ENCODE measurements at places on chromosomes 12 and 14. TPM values are rescaled to one million over a fixed set of nuclear protein-coding genes. Genes with fewer than 3 reads are reported as not detected.

- DNase-seq: no peak
- no peaks in the 10 kb centered on the region for H3K36me3 ChIP-seq
- H3K27ac ChIP-seq: no peak overlapping the region
- H3K4me3 ChIP-seq: no peak overlapping the region
Measured at GRCh38 chr12:58310809-58311622, 369.6 kb downstream of the ATP23 start.

DNA sequence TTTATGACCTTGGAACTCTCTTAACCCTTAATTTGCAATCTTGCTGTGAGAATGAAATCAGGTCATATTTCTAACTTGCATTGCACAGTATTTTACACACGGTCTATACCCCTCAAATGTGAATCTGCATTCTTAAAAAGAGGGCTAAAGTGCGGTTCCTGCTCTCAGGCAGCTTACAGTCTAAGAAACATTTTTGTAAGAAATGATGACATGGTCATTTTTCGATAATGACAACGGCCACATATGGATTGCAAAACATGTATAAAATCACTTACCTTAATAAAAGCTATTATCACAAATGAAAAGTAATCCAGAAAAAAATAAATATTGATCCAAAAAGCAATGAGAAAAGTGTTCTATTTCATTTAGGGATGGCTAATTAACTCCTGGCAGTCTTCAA, 24.8 kb upstream of the TMEM132D start:
- no peak overlapping the region for H3K4me3 ChIP-seq
- H3K4me1 ChIP-seq: no peaks in the 10 kb centered on the region
- DNase-seq: no peak
- no peaks in the 10 kb centered on the region for H3K27me3 ChIP-seq
- no peak overlapping the region for H3K27ac ChIP-seq
- H3K36me3 ChIP-seq: no peaks in the 10 kb centered on the region

DNA sequence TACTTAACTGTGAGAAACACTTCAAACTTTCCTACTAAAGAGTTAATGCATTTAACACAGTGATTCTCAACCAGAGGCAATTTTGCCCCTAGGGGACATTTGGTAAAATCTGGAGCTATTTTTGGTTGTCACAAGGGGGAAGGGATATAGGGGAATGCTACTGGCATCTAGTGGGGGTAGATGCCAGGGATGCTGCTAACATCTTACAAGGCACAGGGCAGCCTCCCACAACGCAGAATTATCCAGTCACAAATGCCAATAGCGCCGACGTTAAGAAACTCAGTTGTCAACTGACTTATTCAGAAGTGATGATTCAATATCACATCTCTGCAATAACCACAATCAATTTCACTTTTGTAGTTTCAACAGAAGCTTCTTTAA, 2.0 kb downstream of the EEA1 start:
- H3K4me1 ChIP-seq: peaks cover 35% of the 10 kb centered on the region
- no peaks in the 10 kb centered on the region for H3K36me3 ChIP-seq
- no peak for DNase-seq
- no peaks in the 10 kb centered on the region for H3K27me3 ChIP-seq
- no peak overlapping the region for H3K4me3 ChIP-seq

DNA sequence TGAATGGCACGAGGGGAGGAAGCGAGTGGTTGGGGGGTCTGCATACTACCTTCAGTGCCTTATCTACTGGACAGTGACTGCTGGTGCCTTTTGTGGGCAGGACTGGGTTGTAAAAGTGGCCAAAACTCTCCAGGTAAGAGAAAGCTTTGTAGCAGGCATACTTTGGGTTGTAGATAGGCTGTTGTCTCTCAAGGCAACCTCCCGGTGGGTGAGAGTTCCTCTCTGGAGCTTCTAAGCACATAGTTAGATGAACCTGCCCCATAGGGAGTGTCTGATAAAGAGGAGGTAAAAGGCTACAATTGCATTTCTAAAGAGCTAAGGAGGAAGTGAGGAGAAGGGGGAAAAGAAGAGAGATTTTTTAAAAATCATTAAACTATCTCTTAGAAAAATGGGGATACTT, 4.2 kb upstream of the DAD1 start:
- no peaks in the 10 kb centered on the region for H3K36me3 ChIP-seq
- H3K27me3 ChIP-seq: no peaks in the 10 kb centered on the region
- no peak overlapping the region for H3K27ac ChIP-seq

DNA sequence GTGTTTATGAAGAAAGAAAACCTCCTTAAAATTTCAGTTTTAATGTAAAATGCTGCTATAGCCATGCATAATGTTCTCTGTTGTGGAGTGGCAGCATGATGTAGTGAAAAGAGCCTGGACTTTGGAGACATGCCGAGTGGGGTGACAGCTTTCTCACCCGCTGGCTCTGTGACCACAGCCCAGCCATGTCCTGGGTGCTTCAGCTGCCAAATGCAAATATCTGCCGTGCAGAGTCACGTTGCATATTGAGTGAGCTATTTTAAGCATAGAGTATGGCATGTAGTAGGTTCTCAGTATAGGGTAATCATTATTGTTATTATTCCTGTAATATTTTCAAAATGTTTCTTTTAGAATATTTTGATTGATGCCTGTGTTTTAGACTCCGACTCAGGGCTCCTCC, 15.5 kb upstream of the TCTN2 start:
- H3K4me3 ChIP-seq: no peak overlapping the region
- H3K4me1 ChIP-seq: no peaks in the 10 kb centered on the region
- H3K27me3 ChIP-seq: no peaks in the 10 kb centered on the region
- no peak overlapping the region for H3K27ac ChIP-seq

Gene CAMKK2
- total RNA-seq: 17.4 TPM

Gene PTCSC3
- not detected for total RNA-seq

Measured in body of pancreas (tissue), 4 donors.